ENCODE measurements at places on chromosomes 4 and X.

DNA sequence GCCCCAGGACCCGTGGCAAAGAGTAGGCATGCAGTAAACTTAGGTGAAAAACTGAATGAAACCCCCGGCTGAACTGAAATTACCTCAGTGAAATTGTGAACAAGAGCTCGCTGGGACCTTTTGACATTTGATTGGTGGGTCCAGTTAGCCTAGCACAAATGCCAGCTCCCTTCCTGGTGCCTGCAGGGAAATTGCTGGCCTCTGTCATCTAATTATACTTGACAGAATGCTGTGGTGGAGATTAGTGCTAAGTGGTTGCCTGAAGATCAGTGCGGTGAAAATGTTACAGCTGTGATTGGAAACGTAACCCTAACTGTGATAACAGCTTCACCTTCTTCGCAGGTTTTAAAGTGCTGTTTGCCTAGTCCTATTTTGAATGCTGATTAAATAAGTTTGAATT is 43.0 kb downstream of the ADD1 start:
- no peak for DNase-seq

DNA sequence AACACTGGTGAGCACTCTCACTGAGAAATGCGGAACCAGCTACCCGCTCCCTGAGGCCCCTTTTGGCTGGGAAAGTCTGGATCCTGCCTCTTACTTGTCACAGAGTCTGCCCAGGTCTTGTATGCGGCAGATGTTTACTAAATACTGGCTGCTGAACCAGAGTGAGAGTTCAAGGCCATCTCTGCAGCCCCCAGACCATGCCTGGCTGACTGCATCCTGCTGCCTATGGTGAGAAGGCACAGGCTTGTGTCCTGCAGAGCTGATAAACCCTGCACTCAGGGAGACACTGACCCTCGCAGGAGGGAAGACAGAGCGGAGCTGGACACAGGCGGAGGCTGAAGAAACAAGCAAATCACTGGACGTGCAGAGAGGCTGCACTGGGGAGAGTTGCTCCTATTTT is 46.5 kb downstream of the JAKMIP1 start:
- no peak for DNase-seq

- no peak for DNase-seq
These were observed 198.0 kb downstream of the CBR4 start for GRCh38 chr4:168811786-168812651.

GRCh38 chr4:7679406-7680040 is 244.8 kb upstream of the PSAPL1 start:
- DNase-seq: no peak

GRCh38 chrX:122218666-122219065 is 965.4 kb upstream of the GRIA3 start:
- DNase-seq: no peak

DNA sequence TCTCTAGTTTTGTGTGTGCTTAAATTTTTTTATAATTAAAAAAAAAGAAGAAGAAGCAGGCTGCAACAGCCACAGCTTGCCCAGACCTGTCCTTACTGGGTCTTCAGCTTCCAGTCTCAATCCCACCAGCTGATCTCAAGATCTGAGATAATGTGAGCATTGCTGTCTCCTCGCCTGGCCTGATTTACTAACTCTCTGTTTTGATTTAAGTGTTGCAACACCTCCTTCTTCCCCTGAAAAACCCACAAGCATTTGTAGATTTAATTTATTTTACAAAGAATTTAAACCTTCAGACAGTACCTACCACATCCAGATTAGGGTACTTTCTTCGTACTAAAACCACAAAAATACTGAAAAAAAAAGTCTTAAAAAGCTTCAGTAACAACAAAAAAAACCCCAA is 38.0 kb downstream of the FAM241A start:
- DNase-seq: no peak

GRCh38 chrX:28177202-28177601 is 196.0 kb upstream of the DCAF8L1 start:
- DNase-seq: no peak

GRCh38 chr4:16123356-16124084 is 39.7 kb upstream of the PROM1 start:
- DNase-seq: no peak

GRCh38 chr4:40562208-40562607 is 67.5 kb downstream of the RBM47 start:
- DNase-seq: no peak

DNA sequence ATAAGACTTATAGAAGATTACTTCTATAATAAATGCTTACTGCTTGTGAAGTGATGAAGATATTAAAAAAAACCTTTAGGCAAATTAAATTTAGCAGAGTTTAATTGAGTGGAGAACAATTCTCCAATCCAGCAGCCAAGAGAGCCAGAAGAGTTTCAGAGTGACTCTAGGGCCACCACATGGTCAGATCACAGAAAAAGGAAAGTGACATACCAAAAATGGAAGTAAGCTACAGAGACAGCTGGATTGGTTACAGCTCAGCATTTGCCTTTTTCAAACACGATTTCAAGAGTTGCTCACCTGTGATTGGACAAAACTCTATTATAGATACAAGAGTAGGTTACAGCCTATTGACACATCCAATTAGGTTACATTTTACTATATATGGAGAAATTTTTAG is 79.0 kb upstream of the TRAM1L1 start:
- no peak for DNase-seq

- DNase-seq: no peak
These were observed 52.3 kb upstream of the SMIM31 start for GRCh38 chr4:164701665-164702064.

DNA sequence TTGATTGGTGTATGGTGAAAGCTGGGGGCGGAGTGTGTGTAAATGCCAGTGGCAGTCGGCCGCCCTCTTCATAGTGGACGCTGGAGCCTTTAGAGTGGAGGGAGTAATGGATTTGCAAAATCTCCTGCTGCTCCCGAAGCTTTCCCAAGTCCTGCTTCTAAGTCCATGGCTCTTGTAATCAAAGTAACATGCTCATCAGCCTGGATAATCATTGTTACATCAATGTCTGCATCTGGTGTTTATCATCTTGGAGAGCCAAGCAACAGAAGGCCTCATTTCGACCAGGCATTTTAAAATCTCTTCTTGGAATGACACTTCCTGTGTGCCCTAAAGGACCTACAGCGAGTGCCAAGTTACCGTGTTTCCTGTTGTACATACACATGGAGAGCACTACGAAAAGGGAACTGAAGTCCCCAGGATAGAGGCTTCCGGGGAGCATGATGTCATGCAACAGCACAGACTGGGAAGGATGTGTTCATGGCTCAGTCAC is 32.2 kb downstream of the UNC5C start:
- DNase-seq: no peak

DNA sequence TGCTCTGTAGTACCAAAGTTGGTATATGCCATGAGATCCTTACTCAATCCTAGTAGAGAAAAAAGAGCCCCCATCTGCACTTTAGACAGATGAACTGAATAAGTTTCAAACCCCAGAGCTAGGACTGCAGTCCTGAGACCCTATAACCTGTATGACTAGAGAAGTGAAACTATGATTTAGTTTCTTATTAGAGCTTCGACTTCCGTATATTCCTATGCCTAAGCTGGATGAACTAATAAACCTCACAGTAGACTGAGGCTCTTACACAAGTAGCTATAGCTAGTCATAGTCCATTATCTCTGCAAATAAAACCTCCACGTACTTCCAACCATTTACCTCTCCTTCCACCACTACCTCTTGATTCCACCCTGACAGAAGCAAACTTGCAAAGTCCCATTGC is 6.3 kb upstream of the OTUD4 start:
- DNase-seq: no peak

Measured in activated CD4-positive, alpha-beta T cell treated with anti-CD3 and anti-CD28 coated beads, Interleukin-2, amount 50 U/mL, for 4 hours (primary cell).